ENCODE measurements at places on chromosomes 11 and 22.
A peak's percentile ranks its signal among the peaks of the same experiment; 100 is the strongest.

- no peak for DNase-seq
Observed at GRCh38 chr11:128326791-128327190, 260.6 kb downstream of the ETS1 start.

GRCh38 chr11:87322568-87322967 is 284.8 kb downstream of the TMEM135 start:
- no peak for DNase-seq

DNA sequence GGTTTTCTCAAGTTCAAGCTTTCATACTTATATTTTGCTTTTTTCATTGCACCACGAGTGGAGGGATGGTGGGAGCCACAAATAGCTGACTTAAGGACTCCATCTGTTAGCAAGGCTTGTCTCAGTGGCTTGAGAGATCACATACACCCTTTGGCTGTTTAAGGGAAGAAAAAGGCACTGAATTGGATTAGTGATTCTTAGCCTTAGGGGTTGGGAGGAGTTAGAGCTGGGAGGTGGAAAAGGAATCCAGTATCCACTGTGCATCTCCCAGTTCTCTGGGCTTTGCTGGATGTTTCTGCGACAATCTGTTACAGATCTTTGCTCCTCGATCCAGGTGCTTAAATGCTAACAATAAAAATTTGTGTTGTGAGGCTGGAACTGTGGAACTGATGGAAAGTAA is 593.6 kb downstream of the CNTN5 start:
- no peak for DNase-seq

GRCh38 chr11:37905707-37906417 is 1307.8 kb upstream of the RAG2 start:
- no peak for DNase-seq

- DNase-seq: no peak
Observed at GRCh38 chr11:110003426-110003825, 89.8 kb upstream of the ZC3H12C start.

GRCh38 chr11:78044706-78045105 is 19.0 kb upstream of the THRSP start:
- no peak for DNase-seq

- DNase-seq: peak; percentile 36
Observed at GRCh38 chr11:9250139-9250582, 15.0 kb downstream of the DENND5A start.

DNA sequence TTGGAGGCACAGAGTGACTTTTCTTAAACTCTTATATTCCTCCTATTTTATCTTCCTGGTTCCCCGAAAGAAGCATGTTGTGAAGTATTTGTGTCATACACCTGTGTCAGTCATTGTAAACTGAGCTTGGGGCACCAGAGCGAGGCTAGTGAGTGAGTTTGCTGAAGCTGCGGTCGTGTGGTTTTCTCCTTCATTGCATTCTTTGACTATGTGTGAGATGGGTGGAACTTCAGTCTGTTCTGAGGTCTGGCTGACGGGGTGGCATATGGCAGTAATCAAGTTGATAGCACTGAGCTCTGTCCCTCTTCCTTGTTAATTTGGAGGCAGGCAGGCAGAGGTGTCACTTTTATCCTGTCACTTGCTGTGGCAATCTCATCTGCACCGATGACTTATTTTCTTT is 4.2 kb downstream of the VPS26B start:
- DNase-seq: no peak

DNA sequence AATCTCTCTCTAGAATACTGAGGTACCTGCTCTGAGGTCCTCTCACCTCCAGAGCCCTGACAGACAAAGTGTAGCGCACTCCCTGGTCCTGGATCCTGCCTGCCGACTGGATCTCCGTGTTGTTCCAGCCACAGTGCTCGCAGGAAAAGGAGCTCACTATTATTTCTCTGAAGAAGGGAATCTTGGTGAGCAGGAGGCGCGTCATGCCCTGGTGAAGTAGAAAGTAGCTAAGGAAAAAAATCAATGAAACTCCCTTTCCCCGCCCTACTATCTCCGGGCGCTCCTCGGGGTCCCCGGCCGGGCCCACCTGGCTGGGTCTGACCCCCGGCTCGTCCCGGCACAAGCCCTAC is 412 bp downstream of the ZPR1 start:
- peak; percentile 43 for DNase-seq

DNA sequence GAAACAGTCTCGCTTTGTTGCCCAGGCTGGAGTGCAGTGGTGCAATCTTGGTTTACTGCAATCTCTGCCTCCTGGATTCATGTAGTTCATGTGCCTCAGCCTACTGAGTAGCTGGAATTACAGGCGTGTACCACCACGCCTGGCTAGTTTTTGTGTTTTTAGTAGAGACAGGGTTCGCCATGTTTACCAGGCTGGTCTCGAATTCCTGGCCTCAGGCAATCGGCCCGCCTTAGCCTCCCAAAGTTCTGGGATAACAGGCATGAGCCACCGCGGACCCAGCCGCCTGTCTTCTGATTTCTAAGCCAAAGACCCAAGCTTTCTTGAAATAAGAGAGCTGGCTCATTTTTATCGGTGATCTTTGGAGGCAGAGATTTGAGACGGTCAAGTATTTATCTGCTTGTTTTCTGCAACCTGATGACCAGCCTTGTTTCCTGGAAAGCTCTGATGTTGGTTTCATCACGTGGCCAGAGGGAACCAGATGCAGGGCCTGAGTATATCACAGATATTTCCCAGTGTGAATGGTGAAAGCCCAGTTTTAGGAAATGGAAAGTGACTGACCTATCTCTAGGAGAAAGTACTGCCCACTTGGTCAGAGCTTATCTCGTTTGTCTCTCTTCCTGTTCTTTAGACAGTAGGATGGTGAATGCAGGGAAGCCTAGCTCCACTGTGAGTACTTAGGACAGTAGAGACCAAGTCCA is 5.7 kb upstream of the SIDT2 start:
- DNase-seq: peak; percentile 60

DNA sequence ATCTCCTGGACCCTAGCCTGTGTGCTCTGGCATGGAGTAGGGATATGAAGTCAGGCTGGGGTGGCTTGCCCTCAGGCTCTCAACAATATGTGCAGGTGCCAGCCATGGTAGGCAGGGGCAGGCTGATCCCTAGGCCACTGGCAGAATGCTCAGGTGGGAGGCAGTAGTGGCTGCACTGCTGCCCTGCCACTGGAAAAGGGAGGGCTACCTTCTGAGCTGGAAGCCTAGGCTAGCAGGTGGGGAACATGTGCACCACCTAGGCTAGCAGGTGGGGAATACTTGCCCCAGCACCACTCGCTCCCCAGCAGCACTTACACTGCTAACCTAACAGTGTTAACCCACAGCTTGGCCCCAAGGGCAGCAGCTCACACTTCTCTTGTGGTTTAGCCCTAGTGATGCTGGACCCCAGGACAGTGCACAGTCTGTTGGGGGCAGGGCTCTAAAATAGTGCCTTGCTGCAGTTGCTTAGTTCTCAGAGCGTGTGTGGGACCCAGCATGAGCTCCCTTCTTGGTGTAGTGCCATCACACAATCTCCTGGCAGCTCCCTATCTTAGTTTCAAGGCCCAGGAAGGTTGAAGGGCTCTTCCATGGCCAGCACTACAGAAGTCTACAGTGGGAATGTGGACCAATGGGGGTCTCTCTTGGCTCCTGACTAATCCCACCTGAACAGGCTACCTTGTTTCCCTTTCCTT is 130.8 kb downstream of the FCHSD2 start:
- DNase-seq: no peak

DNA sequence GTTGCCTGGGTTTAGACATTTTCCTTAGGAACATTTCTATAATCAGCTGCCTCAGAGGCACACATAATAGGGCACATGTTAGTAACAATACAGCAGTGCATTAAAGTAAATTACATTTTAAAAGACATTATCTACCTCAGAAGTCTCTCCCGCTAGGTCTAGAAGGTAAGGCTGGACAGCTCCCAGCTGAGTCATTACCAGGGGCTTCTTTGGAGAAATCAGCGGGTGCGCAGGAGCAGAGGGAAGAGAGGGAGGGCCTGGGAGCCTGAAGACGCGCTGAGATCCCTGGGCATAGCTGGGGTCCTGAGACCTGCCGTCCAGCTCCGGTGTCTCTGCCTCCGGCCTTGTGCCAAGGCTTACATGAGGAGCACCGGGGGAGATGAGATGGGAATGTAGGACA is 67.7 kb downstream of the TMPRSS5 start:
- DNase-seq: no peak

- DNase-seq: peak; percentile 49
Observed at GRCh38 chr11:43936076-43936475, 6.4 kb upstream of the C11orf96 start.

DNA sequence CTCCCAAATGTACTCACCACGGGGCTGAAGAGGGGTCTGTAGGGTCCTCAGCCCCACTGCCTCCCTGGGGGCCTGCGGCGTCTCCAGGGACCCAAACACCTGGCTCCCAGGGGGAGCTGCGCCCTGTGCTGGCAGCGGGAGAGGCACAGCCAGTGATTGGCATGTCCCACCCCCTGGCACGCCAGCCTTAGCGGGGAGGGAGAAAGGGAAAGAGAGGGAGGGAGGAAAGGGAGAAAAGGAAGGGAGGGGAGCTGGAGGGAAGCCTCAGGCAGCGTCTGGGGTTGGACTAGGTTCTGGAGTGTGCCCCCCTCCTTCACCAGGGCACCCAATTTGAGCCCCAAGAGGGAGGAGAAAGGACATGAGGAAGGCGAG is at the start of gene CHRM1:
Gene CHRM1 (minus strand): TSS at position 163 of the 372 bp plus-strand sequence. CDS start 10,263 bp downstream, outside the sequence.
- no peak for DNase-seq

DNA sequence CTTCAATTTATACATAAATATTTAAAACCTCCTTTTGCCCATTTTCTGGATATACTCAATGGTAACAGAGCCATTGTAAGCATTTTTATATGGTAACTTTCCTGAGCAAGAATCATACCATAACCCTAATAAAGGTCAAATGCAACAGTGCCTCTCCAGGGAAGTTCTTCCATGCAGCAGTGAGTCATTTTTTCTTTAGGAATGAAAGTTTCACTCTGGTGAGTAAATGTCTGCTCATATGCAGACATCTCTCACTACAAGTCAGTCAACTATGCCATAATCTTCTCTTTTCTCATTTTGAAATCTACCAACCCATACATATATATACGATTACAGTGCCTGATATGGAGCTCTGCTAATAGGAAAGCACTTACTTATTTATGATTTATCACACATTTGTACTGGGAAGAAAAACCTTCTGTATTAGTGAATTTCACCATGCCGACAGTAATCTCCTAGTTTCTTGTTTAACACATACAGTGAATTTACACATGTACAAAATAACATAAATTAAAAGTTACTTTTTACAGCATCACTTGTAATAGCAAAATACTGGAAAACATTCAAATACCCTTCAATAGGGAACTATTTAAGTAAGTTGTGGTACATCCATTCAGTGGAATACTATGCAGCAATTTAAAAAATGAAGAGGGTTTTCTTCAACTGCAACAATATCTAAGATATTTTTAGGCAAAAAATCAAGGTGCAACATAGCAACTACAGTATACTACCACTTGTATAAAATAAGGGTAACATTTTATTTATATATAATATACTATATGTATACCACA is 16.0 kb downstream of the STK33 start:
- no peak for DNase-seq

GRCh38 chr11:34208266-34209135 is 103.1 kb downstream of the NAT10 start:
- no peak for DNase-seq

- DNase-seq: no peak
Observed at GRCh38 chr11:130380778-130381177, 47.6 kb downstream of the ADAMTS8 start.

Data from lung microvascular endothelial cell (primary cell).